ENCODE measurements at places on chromosomes 3 and 15. TPM values are rescaled to one million over a fixed set of nuclear protein-coding genes. Genes with fewer than 3 reads are reported as not detected.

DNA sequence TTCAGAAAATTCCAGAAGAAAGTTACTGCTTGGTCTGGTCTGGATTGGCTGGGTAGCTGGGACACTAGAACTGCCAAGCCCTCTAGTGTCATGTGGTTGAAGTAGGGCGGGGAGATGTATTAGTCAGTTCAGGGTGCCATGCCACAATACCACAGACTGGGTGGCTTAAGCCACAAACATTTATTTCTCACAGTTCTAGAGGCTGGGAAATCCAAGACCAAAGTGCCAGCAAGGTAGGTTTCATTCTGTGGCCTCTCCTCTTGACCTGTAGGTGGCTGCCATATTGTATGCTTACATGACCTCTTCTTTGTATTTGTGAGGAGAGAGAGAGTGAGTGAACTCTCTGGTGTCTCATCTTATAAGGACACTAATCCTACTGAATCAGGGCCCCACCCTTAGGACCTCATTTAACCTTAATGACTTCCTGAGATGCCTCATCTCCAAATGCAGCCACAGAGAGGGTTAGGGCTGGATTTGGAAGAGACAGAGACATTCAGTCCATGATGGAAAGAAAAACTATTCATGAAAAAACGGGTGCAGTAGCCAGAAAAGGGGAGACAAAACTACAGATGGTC lies 18.1 kb upstream of the ZSCAN2 start:
- DNase-seq = no peak

DNA sequence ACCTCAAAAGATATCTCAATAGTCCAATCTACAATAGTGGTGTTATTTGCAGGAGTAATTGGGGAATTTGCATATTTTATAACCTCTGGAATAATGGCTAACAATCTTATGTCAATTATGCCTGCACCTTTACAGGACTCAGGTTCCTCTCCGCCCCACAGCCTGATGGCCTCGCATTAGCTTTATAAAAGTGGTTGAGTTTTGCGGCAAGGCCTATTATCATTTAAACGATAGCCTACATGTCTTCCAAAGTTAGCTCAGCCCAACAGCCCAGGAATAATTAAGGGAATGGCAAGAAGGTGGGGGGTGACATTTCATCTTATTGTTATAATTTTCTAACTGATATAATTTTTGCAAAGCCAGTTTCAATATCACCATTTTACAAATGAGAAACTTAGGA lies 97.3 kb downstream of the RTP4 start:
- no peak for DNase-seq

DNA sequence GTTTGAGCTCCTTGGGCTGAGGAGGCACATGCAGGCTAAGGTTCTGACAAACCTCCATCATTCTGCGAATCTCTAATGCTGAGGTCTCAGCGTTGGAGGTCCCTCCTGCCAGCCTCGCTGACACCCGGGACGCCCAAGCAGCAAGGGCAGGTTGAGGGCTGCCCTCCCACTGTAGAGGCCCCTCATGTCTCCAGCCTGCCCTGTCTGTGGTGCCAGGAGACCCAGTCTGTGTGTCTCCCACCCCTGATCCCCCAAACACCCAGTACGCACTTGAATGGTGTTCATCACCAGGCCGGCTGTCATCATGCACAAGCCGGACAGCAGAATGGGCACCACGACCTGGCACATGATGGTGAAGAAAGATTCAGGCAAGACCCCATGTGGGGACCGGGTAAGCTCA lies 27.8 kb downstream of the SLC41A3 start:
- DNase-seq = no peak

DNA sequence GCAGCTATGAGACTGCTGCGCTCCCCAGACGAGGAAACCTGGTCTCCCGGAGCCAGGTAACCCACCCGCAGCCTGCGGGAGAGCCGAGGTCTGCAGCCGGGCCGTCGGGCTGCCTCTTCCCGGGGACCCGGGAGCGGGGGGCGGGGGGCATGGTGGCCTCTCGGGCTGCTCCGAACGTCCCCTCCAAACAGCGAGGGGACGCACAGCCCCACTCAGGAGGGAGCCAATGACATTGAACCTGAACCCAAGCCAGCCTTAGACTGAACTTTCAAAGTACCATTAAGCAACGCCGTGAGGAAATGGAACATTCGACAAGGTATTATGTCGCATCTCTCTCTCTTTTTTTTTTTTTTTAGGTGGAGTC lies 29.8 kb upstream of the ALDH1A3 start:
- no peak for DNase-seq

DNA sequence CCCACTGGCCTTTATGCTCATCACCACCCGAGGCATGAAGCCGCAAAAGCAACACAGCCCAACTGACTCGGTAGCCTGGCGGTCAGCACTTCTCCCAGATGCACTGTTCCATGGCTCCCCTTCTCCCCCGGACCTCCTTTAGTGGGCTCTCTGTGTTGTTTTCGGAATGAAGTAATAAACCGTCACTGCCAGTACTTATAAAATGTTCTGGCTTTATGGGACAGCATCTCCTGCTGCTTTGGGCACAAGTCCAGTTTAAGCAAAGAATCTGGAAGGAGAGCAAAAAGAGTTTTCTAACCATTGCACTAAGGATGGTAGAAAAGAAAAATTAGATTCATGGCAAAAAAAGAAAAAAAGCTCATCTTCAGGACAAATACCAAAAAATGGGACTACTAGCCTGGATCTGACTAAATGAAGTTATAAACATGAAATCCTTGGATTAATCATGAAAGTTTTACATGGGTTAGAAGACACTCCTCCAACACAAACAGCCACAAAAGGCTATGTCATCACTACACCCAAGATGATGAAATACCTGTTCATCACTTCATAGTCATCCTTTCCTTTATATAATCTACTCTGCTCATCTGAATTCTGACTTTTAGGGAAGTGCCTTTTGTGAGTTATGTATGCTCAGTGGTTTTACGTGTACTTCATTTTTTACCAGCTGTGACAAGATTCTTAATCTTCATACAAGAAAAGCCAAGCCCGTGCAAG lies 89.5 kb upstream of the UBE2E2 start:
- peak; percentile 46 for DNase-seq

GRCh38 chr3:175287361-175287963 lies 428.3 kb downstream of the NAALADL2 start:
- no peak for DNase-seq

- no peak for DNase-seq
Measured at GRCh38 chr15:52308446-52309153, 13.0 kb upstream of the MYO5C start.

- DNase-seq = no peak
Measured at GRCh38 chr3:138950006-138950644, 3.1 kb downstream of the FOXL2NB start.

DNA sequence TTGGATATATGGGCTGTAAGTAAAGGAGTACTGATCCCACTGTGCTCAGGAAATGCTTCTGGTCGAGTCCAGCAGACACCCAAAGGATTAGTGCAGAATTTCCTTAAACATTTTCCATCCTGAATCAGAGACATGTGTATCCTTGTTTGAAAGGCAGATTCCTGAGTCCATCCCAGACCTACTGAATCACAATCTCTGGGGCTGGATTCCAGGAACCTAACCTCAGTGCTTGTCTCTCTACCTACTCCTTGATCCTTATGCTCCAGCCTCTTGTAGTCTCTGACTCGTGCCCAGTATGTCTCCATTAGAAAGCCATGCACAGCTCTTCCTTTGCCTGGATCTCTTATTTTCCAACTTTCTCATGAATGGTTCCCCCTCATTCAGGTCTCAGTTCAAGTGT lies 585.8 kb downstream of the NLGN1 start:
- DNase-seq = no peak

DNA sequence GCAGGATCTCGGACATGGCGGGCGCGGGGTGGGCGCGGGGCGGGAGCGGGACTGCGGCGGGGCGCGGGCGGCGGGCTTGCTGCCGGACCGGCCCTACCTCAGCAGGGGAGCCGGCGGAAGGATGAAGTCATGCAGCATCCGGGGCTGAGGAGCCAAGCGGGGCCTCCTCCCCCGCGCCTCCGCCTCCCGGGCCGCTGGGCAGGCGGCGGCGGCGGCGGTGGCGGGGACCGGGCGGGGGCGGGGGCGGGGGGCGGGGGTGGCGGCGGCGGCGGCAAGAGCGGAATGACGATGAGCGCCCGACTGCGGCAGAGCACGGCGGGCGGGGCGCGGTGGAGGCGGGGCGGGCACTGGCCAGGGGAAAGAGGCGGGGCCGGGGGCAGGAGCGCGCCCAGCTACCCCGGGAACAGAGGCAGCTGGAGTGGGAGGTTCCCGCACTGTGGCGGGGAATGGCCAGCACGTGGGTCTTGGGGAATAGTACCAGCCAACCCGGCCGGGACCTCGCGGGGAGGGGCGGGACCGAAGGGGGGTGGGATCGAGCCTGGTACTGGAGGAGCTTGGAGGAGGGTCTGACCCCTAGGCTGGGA lies at the start of gene CAMK2N2:
Gene CAMK2N2, minus strand, starts transcription at position 284 of the 584 bp plus-strand sequence. Its CDS starts 268 bp downstream, at position 16.
- no peak for DNase-seq

DNA sequence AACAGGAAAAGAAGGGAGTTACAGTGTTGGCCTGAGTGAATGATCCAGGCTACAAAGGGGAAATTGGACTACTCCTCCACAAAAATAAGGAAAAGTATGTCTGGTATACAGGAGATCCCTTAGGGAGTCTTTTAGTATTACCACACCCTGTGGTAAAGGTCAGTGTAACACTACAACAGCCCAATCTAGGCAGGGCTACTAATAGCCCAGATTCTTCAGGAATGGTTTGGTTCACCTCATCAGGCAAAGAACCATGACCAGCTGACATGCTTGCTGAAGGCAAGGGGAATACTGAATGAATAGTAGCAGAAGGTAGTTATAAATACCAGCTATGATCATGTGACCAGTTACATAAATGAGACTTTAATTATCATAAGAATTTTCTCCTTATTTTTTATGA lies 372.6 kb upstream of the ATP11B start:
- no peak for DNase-seq

DNA sequence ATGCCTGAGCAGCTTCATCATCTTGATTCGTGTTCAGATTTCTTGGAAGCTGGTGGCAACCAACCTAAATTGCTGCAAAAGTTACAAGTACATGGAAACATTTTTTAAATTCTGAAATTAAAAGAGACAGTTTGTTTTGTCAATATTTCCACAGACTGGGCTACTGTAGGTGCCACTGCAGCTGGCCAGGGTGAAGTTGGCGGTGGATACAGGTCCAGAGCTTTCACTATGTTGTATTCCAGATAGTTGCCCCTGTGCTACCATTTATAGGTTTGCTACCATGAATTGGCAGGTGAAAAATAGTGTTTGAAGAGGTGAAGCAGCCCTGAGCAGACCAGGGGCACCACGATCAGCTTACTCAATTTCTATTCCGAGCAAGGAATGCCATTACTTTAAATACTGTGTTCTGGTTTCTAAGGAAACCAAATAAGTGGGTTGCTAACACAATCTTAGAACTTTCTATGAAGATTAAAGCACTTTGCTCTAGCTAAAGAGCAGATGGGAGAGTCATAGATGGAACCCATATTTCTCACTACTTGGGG lies 21.2 kb upstream of the SHC4 start:
- no peak for DNase-seq

- no peak for DNase-seq
Measured at GRCh38 chr3:98906230-98906629, 4.7 kb upstream of the DCBLD2 start.

- no peak for DNase-seq
Measured at GRCh38 chr15:25238716-25239470, 199.9 kb downstream of the UBE3A start.

DNA sequence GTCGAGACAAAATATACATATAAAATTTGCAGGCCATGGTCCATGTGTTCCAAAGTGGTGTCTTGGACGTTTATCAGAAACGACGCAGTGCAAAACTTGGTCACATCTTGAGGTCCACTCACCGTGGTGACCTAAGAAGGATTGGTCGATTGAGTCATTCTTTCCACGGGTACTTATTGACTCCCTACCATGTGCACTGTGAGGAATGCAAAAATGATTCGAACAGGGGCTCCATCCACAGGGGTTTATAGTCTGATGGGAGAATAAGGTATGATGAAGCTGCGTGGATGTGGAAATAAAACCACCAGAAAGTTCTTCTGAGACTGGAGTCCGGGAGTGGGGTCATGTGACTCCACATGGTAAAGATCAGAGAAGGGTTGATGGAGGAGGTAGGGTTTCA lies 185.2 kb downstream of the ITPR1 start:
- no peak for DNase-seq

- no peak for DNase-seq
Measured at GRCh38 chr15:81315452-81316175, 8.3 kb downstream of the STARD5 start.

DNA sequence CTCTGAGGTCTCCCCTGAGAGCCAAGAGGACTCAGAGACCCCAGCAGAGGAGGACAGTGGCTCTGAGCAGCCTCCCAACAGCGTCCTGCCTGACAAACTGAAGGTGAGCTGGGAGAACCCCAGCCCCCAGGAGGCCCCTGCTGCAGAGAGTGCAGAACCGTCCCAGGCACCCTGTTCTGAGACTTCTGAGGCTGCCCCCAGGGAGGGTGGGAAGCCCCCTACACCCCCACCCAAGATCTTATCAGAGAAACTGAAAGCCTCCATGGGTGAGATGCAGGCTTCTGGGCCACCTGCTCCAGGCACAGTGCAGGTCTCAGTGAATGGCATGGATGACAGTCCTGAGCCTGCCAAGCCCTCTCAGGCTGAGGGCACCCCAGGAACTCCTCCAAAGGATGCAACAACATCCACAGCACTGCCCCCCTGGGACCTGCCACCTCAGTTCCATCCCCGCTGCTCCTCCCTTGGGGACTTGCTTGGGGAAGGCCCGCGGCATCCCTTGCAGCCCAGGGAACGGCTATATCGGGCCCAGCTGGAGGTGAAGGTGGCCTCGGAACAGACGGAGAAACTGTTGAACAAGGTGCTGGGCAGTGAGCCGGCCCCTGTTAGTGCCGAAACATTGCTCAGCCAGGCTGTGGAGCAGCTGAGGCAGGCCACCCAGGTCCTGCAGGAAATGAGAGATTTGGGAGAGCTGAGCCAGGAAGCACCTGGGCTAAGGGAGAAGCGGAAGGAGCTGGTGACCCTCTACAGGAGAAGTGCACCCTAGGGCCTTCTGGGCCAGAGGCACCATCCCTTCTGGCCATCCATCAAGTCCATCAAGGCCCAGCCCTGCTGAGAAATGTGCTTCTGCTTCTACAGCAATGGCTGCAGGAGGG lies 23.6 kb downstream of the PLEKHO2 start:
- no peak for DNase-seq

- no peak for DNase-seq
Measured at GRCh38 chr3:180102134-180102533, 65.4 kb upstream of the PEX5L start.

GRCh38 chr15:40069178-40070165 lies 30.5 kb upstream of the SRP14 start:
- peak; percentile 94 for DNase-seq

Gene MUC20
- total RNA-seq = 84.4 TPM

Gene CCDC39
- not detected for total RNA-seq

Gene GOLGA6B
- 0.36 TPM for total RNA-seq

Gene TUBGCP4
- total RNA-seq = 19.8 TPM

Gene ITGB5
- 57.7 TPM for total RNA-seq

Gene AHSG
- not detected for total RNA-seq

Gene FGF7
- 48.3 TPM for total RNA-seq

Gene GABRR3
- total RNA-seq = 0.10 TPM

Gene TMEM207
- total RNA-seq = not detected

Measured in ureter (tissue), 1 donor.